ENCODE measurements at places on chromosomes 5 and 9. TPM values are rescaled to one million over a fixed set of nuclear protein-coding genes. Genes with fewer than 3 reads are reported as not detected.

DNA sequence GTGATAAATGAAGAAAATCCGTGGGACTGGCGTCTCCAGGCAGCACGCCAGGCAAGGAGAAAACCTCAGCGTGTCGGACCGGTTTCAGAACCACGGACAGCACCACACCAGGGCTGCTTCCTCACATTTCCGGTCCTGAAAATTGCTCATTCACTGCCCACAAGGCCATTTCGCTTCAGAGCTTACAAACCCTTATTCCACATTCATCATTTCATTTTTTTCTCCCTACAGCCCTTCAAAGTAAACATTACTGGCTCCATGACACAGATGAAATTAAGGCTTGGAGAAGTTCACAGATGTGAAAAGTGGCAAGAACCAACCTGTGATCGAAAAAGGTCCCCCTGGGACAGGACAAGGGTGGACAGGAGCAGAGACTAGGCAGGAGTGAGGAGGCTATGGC lies 1.5 kb upstream of the GPRIN1 start:
- no peaks in the 10 kb centered on the region for H3K27me3 ChIP-seq
- no peak overlapping the region for H3K4me3 ChIP-seq
- DNase-seq = no peak

DNA sequence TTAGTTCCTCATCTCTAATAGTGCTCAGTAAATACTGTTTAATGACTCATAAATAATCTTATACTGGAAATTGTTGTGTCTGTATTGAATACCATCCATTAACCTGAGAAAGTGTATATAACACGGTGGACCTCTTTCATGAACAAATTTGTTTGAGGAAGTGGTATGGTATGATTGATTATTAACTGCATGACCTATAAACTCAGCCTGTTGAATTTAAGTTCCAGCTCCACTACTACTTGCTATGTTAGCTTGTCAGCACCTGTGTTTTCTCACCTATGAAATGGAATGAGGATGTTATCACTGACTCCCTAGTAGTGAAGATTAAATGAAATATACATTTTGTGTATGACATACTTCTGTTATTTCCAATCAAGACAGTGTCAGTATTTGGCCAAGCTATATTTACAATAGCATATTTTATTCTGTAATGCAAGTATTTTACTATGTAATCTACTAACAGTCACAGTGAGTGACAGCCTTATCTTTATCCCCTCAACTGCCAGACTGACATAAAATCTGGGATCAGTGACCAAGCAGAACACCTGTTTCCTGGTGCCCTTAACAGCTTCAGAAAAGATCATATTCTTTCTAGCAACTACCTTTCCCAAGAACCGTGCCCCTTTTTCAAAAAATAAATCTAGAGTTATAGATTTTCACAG lies 77.3 kb upstream of the ITGA1 start:
- no peaks in the 10 kb centered on the region for H3K4me1 ChIP-seq
- H3K4me3 ChIP-seq = no peak overlapping the region
- no peaks in the 10 kb centered on the region for H3K36me3 ChIP-seq
- no peak overlapping the region for H3K27ac ChIP-seq
- no peaks in the 10 kb centered on the region for H3K27me3 ChIP-seq

DNA sequence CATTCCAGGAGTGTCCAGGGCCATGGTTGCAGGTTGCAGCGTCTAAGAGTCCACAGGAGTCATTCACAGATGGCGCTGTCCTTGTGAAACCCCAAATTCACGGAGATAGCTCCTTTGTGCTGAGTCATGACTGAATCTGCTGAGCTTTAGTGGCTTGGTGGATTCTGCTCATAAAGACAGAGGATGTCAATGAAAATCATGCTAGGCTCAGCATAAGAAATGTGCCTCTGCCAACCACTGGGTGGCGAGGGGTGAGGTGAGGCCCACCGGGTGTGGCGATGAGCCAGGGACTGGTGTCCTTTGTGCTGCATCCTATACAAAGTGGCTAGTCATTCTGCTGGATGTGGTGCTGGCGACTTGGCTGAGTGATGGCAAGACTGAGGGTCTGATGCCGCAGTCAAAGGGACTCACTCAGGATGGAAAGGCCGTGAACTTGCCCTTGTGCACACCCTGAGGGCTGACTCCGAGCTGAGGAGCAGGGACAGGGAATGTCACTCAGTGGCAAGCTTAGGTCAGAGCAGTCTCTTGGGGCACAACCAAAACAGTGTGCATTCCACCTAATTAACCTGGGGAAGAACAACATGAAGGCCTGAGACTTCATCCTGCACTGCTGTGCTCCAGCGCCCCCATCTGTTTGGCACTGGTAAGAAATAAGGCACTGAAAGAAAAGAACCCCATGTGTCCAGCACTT lies 71.5 kb downstream of the DAP start:
- peaks cover 19% of the 10 kb centered on the region for H3K4me1 ChIP-seq
- DNase-seq = no peak
- no peak overlapping the region for H3K4me3 ChIP-seq
- H3K27ac ChIP-seq = no peak overlapping the region

TICAM2 gene
- 2.6 TPM for polyA plus RNA-seq

WDR38 gene
- polyA plus RNA-seq = not detected

DNA sequence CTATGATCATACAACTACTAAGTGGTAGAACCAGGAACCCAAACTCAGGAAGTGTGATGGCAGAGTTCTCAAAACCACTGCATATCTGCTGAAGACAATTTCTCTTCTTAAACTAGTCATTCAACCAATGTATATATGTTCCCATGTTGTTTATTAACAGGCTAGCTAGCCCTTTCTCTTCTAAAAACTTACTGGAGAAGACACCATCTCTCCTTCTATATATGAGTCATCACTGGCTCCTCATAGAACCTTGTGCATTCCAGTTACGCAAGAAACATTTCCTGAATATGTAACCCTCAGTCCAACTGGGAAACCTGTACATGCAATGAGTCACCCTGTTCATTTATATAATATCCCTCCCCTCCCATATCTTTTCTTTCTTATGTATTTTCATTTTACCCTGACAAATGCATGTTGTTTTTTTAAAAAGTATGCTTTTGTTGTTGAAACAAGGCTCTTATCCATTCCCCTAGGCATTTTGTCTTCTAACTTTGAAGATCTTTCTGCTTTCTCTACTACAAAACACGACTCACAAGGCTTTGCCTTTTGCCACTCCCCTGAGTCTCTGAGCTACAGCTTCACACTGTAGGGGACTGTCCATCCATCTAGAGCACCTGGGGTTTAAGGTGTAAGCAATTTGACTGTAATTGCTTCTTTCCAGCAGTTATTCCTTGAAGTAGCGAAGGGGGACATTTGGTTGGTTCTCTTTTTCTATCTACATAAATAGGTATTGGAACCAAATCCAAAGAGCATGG lies 119.5 kb downstream of the ANXA1 start:
- H3K4me3 ChIP-seq = no peak overlapping the region
- no peaks in the 10 kb centered on the region for H3K4me1 ChIP-seq
- H3K27me3 ChIP-seq = no peaks in the 10 kb centered on the region
- H3K27ac ChIP-seq = no peak overlapping the region
- H3K36me3 ChIP-seq = no peaks in the 10 kb centered on the region

SPATA9 gene
- polyA plus RNA-seq = 0.66 TPM

GRCh38 chr9:21047281-21047691 lies 15.8 kb upstream of the HACD4 start:
- DNase-seq = no peak
- no peaks in the 10 kb centered on the region for H3K36me3 ChIP-seq
- H3K27me3 ChIP-seq = no peaks in the 10 kb centered on the region
- H3K4me1 ChIP-seq = 0 out of 2 replicates have a peak, but pooled peaks cover 4% of the 10 kb centered on the region

GRCh38 chr5:142688281-142688989 lies 2.5 kb upstream of the FGF1 start:
- no peak overlapping the region for H3K27ac ChIP-seq
- no peak overlapping the region for H3K4me3 ChIP-seq
- no peaks in the 10 kb centered on the region for H3K4me1 ChIP-seq
- no peaks in the 10 kb centered on the region for H3K36me3 ChIP-seq
- H3K27me3 ChIP-seq = no peaks in the 10 kb centered on the region

OMD gene
- 0.56 TPM for polyA plus RNA-seq

FAM200C gene
- 5.7 TPM for polyA plus RNA-seq

MAMDC2 gene
- not detected for polyA plus RNA-seq

DNA sequence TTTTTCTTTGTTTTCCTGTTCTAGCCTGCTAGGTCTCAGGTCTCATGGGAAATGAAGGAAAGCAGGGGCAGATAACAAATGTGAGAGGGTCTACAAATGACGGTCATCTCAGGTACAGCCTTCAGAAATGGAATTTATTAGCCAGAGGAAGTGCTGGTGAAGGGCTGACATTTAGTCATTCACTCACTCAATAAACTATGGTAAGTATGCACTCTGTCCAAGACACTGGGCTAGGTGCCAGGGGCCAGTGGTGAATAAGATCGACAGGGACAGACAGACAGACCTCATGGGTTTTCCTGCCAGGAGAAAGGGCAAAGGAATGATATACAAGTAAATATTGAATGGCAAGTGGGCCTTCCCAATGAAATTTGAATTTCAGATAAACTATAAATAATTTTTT lies 6.3 kb downstream of the PDE6A start:
- DNase-seq = no peak
- H3K27me3 ChIP-seq = peaks cover 2% of the 10 kb centered on the region
- H3K4me1 ChIP-seq = no peaks in the 10 kb centered on the region
- H3K4me3 ChIP-seq = no peak overlapping the region
- no peak overlapping the region for H3K27ac ChIP-seq

DNA sequence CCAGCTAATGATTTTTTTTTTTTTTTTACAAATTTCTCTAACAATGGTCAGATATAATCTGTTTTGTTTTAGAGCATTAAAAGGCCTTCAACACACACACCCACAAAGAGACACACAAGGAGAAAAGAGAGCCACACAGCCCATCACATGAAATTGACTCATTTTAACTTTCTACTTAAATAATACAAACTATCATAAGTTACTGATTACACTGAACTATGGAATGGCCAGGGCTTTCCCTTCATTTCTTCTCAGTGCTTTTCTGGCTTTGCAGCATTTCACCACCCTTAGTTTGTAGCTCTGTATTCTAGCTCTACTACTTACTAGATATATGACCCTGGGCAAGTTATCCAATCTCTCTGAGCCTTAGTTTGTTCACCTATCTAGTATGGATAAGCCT lies 13.2 kb downstream of the REEP5 start:
- H3K36me3 ChIP-seq = peaks cover 18% of the 10 kb centered on the region
- H3K4me3 ChIP-seq = no peak overlapping the region
- DNase-seq = no peak
- H3K27ac ChIP-seq = no peak overlapping the region
- no peaks in the 10 kb centered on the region for H3K27me3 ChIP-seq
- peaks cover 4% of the 10 kb centered on the region for H3K4me1 ChIP-seq

- H3K27ac ChIP-seq = no peak overlapping the region
- no peaks in the 10 kb centered on the region for H3K4me1 ChIP-seq
- peaks cover 14% of the 10 kb centered on the region for H3K27me3 ChIP-seq
- no peak overlapping the region for H3K4me3 ChIP-seq
- no peaks in the 10 kb centered on the region for H3K36me3 ChIP-seq
These were observed 10.5 kb downstream of the MSX2 start for GRCh38 chr5:174734571-174735497.

DNA sequence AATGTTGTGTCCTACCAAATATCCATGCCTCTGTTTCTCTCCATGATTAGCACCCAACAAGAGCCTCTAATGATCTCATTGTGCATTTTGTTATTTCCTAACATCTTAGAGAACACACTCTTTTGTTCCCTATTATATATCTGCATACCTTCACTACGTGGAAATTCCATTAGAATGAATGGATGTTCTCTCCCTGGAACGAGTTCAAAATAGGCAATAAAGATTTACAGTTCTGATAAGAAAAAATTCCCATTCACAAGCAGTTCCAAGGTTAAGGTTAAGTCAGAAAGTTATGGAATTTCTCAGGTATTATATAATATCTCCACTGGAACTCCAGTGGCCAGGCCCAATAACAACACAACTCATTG lies 83.7 kb downstream of the TRPM6 start:
- H3K4me1 ChIP-seq = no peaks in the 10 kb centered on the region
- DNase-seq = no peak
- H3K36me3 ChIP-seq = no peaks in the 10 kb centered on the region
- no peak overlapping the region for H3K27ac ChIP-seq
- no peaks in the 10 kb centered on the region for H3K27me3 ChIP-seq

FCN2 gene
- not detected for polyA plus RNA-seq

DNA sequence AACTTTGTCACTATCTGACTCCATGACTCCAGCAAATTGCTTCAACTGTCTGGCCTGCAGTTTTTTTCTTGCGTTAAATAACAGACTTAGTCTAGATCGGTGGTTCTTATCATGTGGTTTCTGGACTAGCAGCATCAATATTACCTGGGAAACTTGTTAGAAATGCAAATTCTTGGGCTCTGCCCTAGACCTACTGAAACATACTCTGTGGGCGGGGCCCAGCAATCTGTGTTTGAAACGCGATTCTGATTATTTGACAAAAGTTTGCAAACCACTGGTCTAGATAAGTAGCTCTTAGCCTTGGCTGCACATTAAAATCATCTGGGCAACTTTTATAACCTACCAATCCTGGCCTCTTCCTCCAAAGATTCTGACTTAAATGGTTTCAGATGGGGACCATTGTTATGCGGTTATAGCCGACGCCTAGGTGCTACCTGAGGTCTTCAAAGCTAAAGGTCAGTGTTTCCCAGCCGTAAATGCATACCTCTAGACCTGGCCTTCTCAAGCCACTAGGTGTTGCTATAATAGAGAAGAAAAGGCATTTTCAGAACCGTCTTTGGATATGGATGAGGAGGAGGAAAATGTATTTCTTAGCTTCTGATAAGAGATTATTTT lies 74.0 kb downstream of the C9orf85 start:
- no peaks in the 10 kb centered on the region for H3K4me1 ChIP-seq
- no peak overlapping the region for H3K27ac ChIP-seq
- H3K27me3 ChIP-seq = no peaks in the 10 kb centered on the region
- no peak overlapping the region for H3K4me3 ChIP-seq
- DNase-seq = no peak

IFNA13 gene
- polyA plus RNA-seq = not detected

CAMK2A gene
- polyA plus RNA-seq = not detected
